ENCODE measurements at places on chromosomes 1 and 21.

- DNase-seq, result peak; percentile 7
Observed at GRCh38 chr1:33986390-33987095, 122.7 kb downstream of the HMGB4 start.

GRCh38 chr21:45536301-45537081 lies 5.7 kb downstream of the SLC19A1 start:
- no peak for DNase-seq

DNA sequence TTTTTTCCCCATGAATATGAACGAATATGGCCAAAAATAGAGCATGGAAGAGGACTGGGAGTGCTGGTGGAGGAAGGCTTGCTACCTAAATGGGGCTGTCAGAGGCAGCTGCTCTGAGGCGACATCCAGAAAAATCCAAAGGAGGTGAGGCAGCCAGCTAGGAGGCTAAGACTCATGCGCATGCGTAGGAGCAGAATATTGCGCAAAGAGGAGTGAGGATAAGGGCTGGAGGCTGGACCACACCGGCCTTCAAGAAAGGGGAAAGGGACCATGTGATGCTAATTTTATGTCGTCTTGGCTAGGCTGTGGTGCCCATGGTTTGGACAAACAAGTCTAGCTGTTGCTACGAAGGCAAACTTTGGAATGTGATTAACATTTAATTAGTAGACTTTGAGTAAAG lies 30.5 kb downstream of the HEYL start:
- DNase-seq, result no peak

GRCh38 chr21:45541221-45542039 lies 810 bp downstream of the SLC19A1 start:
- peak; percentile 64 for DNase-seq

- no peak for DNase-seq
Observed at GRCh38 chr1:182602935-182603645, 1.1 kb downstream of the RGS16 start.

GRCh38 chr1:1764876-1765470 lies 13.3 kb downstream of the NADK start:
- no peak for DNase-seq

DNA sequence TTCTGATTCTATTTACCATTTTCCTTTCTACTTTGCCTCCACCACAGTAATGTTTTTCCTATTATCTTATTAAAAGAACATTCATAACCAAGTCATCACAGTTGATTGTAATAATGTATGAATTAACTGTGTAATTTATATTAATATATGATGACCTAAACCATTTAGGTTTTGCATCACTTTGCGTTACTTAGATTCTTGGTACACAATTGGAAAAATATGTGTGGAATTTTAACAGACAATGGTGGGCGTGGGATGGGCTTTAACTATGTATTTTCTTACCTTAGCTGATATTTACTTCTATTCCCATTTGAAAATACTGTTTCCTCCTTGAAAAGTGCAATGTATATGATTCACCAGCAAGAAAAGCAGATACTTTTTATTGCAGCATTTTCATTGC lies 3.6 kb downstream of the KRTAP21-3 start:
- no peak for DNase-seq

GRCh38 chr1:229579059-229579673 lies 20.7 kb upstream of the ABCB10 start:
- DNase-seq, result peak; percentile 46

DNA sequence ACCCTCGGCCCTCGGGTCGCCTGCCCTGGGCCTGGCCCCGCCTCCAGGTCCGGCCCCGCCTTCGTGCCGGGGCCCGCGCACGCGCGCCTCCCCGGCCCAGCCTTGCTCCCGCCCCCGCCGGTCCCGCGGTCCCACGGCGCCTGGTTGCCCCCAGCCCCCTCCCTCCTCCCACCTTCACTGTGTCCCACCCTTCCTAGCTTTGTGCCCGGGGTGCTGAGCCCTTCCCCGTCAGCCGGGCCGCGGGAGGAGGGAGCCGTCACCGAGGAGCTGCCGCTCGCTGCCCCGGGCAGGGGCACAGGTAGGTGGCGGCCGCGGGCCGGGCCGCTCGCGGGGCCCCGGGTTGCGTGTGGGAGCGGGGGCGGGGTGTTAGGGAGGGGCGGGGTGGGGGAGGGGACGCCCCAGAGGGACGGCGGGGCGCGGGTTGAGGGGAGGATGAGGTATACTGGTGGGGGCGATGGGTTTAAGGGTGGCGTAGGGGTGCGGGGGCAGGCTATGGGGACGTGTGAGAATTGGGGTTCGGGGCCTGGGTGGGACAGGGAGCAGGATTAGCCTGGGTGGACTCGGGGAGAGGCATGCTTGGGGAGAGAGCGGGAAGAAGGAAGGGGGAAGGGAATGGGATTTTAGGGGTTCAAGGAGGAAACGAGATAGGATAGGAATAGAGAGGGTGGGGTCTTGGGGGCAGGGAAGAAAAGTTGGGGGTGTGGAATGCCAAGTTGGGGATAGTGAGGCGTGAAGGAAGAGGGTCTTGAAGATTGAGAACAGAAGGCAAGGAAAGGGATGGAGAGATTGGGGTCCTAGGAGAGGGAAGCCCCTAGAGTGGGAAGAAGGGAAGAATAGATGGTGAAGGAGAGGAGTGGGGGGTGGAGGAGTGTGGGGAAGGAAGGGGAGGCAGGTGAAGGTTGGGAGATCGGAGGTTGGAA lies at the start of gene LRRC42:
Gene LRRC42, plus strand, starts transcription at position 99 of the 920 bp plus-strand sequence. CDS start 5,650 bp downstream, outside the sequence.
- DNase-seq, result no peak

GRCh38 chr1:73463873-73464272 lies 734.1 kb downstream of the LRRIQ3 start:
- DNase-seq, result no peak

DNA sequence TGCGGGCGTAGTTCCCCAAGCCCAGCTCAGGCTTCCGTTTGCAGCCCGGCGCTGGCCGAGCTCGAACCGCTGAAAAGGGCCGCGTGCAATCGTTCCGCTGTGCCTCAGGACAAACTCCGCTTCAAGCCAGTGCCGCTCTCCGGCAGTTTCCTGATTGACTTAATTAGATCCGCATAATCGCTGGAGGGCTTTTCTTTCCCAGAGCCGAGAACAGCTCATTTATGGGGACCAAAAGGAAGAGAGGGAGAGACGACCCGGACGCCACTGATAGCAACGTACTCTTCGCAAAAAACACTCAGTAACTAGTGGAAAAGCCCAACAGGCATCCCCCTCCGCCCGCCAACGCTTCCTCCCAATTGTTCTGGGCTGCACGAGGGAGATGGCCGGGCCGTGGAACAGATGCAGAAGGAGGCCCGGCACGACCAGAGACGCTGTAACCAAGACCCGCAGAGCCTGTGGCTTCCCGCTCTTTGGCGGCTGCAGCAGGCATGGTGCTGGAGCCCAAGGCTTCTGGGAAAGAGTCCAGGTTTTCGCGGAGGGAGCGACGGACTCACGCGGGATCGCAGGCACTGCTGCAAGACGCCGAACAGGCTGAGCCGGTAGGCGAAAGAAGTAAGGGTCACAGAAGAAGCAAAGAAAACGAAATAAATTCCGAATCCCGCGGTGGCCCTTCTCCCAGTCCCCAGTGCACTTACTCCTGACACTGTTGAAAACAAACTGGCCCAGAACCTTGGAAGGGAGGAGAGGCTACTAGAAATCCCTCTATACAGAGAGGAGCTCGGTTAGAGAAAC lies 3.6 kb upstream of the FOXD2 start:
- peak; percentile 77 for DNase-seq

GRCh38 chr1:214329470-214330220 lies 48.7 kb downstream of the SMYD2 start:
- DNase-seq, result no peak

DNA sequence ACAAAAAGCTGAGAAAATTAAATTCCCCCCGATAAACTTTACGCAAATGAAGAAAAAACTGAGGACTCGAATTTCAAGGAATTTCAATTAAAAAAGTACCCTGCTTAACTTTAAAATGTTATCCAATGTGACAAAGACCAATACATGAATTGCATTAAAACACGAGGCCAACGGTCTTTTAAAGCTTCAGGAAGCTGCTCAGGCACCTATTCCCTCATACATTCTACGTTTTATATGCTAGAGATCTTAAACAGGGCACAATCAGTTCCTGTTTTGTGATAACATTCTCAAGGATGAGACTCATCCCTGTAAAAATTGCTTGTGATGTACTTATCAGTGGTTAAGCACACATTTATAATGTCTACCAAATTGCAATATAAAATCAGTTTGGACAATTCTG lies 3.0 kb downstream of the YOD1 start:
- no peak for DNase-seq

- DNase-seq, result no peak
Observed at GRCh38 chr1:162704673-162705424, 72.6 kb downstream of the DDR2 start.

DNA sequence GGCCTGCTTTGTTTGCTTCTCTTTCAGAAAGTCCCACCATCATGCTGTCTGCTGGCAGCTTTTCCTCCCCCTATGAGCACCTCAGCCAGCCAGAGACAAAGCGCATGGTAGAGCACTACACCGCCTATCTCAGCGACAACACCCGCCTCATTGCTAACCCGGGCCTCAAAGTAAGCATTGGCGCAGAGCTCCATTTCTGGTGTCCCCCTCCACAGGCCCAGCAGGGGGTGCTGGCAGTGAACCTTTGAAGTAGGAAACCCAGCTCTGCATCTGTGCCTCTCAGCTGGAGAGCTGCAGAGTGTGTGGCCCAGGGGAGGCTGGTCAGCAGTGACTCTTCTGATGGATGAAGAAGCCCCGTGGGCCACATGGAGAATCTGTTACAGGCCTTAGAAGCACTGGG lies 81.2 kb upstream of the RAVER2 start:
- no peak for DNase-seq

DNA sequence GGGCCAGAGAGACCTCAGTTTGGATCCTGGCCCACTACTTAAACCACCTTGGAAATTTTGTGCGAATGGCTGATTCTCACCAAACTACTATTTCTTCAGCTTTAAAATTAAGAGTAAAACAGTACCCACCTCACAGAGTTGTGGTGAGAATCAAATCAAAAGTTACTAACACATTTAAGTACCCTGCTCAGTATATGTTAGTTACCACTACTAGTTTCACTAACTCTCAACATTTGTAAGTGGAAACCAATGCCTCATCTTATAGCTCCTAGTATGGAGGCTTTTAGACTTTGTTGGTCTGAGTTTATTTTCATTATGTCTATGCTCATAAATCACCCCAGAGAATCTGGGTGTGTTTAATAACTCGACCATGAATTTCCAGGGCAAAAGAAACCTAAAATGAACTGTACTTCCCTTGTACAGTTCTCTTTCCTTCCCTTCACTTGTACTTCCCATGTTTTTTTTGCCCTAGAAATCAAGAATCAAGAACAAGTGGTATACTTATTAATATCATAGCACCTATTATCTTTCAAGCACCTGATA lies 11.6 kb upstream of the SERBP1 start:
- DNase-seq, result no peak

DNA sequence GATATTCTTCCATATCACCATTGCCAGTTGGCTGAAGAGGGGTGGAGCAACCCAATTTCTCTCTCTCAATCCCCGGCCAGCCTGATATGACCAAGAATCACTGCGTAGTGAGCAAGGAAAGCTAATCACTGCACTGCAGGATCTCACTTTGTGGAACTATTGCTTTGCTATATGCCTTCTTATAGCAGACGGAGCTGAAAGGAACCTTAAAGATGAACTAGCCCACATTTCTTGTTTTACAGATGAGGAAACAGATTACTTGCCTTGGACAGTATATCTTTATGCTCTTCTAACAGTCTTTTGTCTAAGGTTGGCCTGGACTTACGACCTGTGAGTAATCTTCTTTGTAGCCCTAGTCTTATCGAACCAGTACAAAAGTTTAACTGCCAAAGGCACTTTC lies 7.6 kb downstream of the APOBEC4 start:
- no peak for DNase-seq

- no peak for DNase-seq
Observed at GRCh38 chr1:183589384-183589783, 875 bp downstream of the NCF2 start.

DNA sequence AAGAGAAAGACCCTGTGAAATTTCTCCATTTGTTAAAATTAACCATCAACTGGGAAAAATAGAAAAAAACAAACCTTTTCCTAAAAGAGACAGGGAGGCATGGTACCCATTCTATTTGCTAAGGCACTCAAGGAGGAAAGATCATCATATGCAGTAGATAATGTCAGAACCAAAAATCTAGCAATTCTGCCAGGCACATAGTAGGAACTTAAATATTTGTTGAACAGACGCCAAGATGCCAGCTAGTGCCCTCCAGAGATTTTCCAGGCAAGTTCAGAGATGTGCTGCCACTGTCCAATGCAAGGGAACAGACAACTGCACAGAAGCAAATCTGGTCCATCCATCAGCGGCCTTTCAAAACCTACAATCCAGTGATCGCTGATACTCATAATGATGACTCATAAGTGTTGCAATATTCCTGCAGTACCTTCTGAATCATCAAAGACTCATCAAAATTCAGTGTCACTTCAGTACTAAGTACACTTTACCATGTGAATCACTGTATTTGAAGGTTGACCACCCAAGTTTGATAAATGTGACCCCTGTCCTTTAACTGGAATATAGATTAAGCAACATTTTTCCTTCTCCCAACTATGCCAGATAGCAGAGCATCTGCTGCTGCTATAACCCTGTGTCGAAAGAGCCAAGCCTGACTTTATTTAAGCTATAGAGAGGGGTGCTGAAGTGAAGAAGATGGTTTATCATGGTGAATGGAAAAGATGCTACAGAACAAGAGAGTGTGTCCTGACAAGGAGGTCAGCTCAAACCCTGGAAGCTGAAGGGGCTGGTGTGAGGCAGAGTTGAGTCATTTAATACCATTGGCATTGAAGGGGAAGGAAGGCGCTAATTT lies 99.1 kb downstream of the MT1HL1 start:
- peak; percentile 94 for DNase-seq

- peak; percentile 76 for DNase-seq
Observed at GRCh38 chr1:245060684-245061374, 94.0 kb upstream of the KIF26B start.

- no peak for DNase-seq
Observed at GRCh38 chr21:17191346-17191993, 321.4 kb upstream of the CXADR start.

DNA sequence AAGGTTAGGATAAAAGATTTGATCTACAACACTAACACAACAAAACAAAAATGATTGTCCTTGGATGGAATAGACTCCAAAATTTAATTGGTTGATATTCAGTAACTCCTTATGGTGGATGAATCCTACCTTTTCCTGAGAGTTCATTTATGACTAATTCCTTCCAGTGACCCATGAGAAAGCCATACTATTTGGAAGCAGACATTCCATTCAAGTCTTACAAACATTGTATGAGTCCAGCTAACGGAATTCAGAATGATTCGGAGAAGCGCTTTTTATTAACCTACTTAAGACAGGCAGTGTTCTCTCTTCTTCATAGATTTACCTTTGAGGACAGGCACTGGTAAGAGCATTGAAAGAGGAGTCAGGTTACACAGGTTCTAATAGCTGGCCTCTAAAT lies 155.6 kb upstream of the ZNF648 start:
- peak; percentile 30 for DNase-seq

- no peak for DNase-seq
Observed at GRCh38 chr21:41201385-41201784, 33.4 kb downstream of the BACE2 start.

DNA sequence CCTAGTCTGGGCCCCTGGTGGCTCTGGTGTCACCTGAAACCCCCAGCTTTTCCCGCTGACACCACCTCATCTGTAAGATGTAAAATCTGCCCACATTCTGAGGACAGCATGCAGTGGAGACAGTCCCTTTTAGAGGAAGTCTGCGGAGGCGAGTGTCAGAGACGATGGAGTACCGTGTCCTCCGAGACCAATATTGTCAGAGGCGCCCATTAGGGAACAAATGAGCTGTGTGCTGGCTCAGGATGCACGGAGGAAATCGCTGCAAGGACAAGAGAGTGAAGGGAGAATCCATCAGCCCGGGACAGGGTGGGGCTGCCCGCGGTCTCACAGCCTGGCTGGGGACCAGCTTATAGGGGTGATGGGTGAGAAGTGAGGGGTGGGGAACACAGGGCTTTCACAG lies 214.8 kb downstream of the MATN1 start:
- DNase-seq, result no peak
